ENCODE measurements at places on chromosomes 6 and 20.

- no peak for DNase-seq
Measured at GRCh38 chr6:30820193-30820592, 64.1 kb upstream of the DDR1 start.

DNA sequence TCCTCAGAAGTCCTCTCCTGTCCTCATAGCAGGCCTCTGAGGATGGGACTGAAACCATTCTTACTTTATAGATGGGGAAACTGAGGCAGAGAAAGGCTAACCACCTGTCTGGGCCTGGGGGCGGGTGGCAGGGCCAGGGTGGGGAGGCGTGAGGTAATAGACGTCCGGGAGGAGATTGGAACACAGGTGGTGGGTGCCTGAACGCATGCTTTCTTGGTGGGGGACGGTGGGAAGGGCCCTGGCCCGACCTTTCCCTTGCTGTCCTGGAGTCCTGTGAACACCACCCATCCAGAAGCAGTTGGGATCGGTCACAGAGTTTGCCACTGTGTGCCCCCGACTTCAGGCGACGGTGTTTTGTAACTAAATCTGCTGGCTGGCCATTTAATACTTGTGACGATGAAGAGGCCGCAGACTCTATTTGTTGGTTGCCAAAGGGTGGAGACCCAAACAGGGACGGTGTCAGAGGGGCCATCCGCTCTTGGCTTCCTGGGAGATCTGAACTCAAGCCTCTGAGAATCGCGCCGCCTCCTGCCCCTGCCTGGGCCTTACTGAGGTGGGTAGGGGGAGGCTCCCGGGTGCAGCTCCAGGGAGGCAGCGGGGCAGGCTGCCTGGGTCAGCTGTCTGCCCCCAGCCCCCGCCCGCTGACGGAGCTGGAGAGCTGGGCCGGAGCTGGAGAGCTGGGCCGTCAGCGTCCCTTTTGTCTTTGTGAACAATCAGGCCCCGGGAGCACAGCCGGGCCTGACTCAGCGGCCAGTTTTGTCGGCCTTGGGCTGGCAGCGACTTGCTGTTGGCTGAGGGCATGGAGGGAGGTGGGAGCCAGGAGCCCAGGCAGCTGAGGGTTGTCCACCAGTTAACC, 4.1 kb downstream of the RBM38 start:
- DNase-seq: no peak

- no peak for DNase-seq
Measured at GRCh38 chr6:120908767-120909166, 425.5 kb downstream of the TBC1D32 start.

DNA sequence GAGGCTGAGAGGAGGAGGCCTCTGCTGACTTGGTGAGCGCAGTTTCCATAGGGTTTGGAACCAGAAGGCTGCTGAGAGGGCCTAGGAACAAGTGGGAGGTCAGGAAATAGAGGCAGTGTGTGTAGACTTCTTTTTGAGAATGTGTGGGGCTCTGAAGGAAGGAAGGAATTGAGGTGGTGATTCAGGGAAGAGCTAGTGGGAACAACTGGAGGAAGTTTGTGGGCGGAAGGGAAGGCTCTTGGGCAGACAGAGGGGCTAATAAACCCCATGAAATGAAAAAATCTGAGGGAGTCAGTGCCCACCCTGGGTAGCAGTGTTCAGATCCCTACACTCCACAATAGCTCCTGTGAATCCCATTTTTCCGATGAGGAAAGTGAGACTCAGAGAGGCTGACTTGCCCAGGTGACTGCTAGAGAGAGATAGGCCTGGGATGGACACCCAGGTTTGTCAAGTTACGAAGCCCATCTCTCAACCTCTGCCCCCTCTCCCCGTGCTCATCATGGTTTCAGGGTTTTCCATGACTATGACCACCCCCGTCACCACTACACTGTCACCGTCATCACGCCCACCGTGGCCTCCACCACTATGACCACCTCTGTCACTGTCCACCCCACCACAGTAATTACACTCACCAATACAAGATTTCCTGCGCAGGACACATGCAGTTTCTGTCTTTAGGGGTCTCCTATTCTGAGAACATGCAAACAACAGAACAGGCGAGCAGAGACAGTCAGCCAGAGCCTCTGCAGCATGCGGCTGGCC, 106.4 kb downstream of the MRPL14 start:
- DNase-seq: no peak

- no peak for DNase-seq
Measured at GRCh38 chr6:120493505-120493904, 840.8 kb downstream of the TBC1D32 start.

- no peak for DNase-seq
Measured at GRCh38 chr20:50729901-50730764, 1.2 kb upstream of the PARD6B start.

GRCh38 chr6:50826037-50826761, 7.5 kb downstream of the TFAP2B start:
- DNase-seq: no peak

GRCh38 chr20:49610691-49611538, 43.0 kb upstream of the PTGIS start:
- peak; percentile 68 for DNase-seq

DNA sequence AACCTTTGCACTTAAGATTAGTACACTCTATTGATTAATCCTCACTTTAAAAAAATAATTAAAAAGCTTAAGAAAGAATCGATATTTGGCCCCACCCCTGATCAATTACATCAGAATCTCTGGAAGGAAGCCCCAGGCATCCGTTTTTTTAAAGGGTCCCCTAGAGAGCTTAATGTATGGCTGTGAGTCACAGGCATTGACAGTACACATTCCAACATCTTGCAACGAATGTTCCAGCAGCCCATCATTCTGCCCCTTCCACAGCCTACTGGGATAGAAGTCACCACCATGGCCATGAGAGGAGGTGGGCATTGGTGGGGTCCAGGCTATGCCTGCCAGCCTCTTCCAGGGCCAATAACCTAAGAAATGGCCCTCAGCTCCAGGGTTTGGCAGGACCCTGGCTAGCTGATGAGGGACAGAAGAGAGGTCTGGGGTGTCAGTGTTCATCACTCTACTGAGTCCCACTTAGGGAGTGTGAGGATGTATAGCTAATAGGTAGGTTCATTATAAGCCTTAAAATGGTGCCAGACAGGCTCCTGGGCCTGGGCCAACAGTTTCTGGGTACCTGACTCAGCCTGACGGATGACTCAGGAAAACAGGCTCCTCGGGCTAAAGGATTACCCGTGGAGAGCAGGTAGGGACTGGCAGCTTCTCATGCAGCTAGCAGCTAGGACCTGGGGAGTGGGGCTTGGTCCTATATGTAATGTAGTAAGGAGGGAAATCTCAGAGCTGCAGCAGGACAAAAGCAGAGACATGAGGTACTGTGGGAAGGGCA, 40.4 kb downstream of the MDGA1 start:
- no peak for DNase-seq

DNA sequence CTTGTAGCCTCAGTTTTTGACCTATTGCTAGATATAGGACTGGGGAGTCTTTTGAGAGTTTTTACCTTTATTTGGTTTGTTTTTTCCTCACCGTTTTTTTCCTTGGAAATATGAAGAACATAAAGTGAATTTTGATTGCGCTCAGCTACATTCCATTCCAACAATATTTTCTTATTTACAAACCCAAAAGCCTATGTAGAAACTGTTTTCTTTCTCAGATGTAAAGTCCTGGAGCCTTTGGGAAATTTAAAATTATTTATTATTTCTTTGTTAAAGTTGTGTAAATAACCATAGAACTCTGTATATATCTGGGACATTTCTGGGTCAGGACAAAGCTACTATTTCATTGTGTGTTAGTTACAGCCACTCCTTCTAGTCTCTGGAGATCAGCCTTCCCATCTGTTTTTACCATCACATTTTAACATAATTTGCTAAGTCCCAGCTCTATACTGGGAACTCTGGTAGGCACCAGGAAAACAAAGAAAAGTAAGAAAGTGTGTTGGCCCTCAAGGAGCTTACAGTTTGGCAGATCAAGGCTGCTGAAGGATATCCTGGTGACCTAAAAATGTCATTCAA, 68.8 kb downstream of the JAG1 start:
- DNase-seq: no peak

DNA sequence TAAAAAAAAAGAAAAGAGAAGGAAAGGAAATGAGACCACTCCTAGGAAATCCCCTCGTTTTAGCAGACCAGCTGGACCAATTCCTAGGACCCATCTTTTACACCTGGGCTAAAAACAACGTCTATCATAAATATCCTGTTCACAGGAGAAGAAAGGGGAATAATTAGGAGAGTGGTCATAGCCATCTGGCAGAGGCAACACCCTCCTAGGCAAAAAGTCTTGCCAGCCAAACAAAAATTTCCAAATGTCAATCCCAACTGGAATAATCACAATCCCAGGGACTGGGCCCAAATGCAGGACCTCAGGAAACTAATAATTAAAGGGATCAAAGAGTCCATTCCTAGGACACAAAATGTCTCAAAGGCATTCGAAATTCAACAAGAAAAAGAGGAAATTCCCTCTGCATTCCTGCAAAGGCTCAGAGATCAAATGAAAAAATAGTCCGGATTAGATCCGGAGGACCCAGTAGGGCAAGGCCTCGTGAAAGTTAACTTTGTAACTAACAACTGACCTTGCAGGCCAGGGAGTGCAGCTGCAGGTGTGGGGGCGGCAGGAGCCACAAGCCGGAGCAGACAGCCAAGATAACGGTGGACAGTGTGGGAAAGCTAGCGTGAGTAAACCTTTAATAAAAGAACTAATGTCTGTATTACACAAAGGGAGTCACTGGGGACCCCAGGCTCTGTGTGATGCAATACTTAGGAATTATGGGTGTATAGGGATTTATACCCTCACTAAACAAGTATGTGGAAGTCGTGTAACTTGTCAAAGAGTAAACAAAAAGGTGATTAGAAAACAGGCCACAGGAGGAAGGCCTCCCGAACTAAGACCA, 11.7 kb downstream of the LCA5 start:
- DNase-seq: no peak

GRCh38 chr6:89642956-89643355, 4.4 kb upstream of the LYRM2 start:
- no peak for DNase-seq

DNA sequence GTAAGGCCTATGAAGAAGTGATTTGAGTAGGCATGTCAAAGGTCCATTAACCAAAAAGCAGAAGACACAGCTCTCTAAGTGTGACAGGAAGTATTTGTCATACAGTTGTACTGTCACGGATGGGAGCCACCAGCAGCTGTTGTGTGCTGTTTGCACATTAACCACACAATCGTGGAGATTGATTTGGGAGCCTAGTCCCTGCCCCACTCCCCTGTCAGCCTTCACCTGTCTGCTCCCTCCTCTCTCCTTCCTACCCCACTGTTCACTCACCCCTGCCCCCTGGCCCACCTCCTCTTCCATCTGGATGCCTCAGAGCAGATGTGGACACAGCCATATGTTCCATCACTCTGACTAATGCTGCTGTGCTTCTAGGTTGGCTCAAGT, 124.7 kb upstream of the SPACA1 start:
- no peak for DNase-seq

- DNase-seq: no peak
Measured at GRCh38 chr6:134750669-134751068, 199.2 kb downstream of the ALDH8A1 start.

DNA sequence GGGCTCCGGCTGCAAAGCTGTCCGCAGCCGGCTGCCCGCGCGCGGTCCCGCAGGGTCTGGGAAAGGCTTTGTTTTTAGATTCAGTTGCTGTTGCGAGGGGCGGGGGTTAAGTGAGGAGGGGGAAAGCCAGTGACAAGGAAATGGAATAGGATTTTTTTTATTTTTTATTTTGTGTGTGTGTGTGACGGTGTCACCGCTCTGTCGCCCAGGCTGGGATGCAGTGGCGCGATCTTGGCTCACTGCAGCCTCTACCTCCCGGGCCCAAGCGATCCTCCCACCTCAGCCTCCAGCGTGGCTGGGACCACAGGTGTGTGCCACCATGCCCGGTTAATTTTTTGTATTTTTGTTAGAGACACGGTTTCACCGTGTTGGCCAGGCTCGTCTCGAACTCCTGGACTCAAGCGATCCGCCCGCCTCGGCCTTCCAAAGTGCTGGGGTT, 615 bp upstream of the UBE2J1 start:
- no peak for DNase-seq
